ENCODE measurements at places on chromosomes 7 and 10.

GRCh38 chr10:12655940-12656339 is 306.6 kb downstream of the CAMK1D start:
- no peak for DNase-seq

GRCh38 chr10:124125305-124126116 is 32.1 kb upstream of the CHST15 start:
- DNase-seq, result peak; percentile 70

DNA sequence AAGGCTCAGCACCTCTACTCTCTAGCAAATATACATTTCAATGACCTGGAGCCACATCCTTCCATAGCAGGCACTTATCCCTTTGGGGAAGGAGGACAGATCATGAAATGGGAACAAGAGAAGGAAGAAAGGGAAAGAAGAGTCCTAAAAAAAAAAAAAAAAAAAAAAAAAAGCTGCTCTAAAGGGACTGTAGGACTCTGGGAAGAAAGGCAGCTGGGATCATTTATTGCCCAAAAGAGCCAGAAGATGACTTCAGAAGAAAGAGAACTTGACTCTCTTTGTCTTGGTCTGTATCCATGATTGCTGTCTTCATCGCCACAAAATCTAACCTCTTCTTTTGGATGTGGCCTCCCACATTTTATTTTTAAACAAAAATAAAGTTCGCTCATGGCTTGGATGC is 203.6 kb upstream of the CELF2 start:
- DNase-seq, result no peak

DNA sequence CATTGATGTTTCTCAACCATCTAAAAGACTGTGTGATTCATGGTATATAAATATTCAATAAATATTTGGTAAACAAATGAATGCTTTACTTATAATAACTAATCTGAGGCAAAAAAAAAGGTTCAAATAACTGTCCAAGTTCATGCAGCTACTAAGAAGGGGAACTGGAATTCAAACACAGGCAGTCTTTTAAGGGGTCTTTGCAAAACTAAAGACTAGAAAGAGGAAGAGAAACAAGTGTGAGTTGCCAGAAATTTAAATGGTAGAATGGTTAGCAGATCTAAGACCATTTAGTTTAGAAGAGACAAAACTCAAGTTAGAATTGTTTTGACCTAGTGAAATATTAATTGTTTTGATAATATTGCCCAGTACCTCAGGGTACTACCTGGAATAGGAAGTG is 642.0 kb upstream of the LRRN3 start:
- no peak for DNase-seq

All from Karpas-422 (cell line).